NCI-H748 treated with DMSO at 0.1 percent for 48 hours (cell line): ENCODE measurements at places on chromosomes 16 and 17.

DNA sequence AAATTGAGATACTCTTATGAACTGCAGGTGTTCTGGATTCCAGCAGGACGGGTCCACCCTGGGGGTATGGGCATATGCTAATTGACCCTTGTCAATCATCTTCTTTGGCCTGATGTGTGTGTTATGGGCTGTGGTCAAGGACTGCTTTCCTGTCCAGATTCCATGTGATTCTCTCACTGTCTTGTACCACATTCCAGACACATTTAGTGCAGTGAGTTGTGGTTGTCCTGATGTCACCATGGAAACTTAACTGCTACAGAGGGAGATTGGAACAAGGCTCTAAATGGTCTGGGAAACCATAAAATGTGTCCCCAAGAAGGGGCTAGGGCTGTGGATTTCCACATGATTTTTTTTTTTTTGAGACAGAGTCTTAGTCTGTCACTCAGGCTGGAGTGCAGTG is 367.4 kb downstream of the UTP18 start:
- DNase-seq = no peak

GRCh38 chr17:3510090-3510489 is 34.3 kb downstream of the ASPA start:
- no peak for DNase-seq

GRCh38 chr16:35252356-35252936 is 1793.0 kb downstream of the TP53TG3F start:
- no peak for DNase-seq

DNA sequence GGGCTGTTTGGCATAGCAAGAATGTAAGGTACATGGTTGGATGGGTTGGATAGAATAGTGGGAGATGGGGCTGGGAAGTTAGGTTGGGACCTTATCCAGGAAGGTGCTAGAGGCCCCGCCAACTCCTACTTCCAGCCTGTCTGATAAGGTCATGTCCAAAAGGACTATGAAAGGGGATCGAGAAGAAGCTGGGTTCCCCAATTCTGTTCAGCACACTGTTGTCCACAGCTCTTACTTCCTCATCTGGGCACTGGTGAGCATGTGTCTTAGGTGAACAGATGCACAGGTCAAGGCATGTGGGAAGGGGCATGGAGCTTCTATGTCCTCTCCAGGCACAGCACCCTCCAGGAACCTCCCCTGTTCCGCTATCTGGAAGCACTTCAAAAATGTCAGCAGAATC is 5.6 kb upstream of the ULK2 start:
- DNase-seq = no peak

- no peak for DNase-seq
Observed at GRCh38 chr17:78737332-78737731, 44.7 kb downstream of the CYTH1 start.

- DNase-seq = no peak
Observed at GRCh38 chr17:65542610-65543009, 18.8 kb downstream of the AXIN2 start.

- peak; percentile 42 for DNase-seq
Observed at GRCh38 chr16:73670836-73671820, 623.2 kb upstream of the ZFHX3 start.

- DNase-seq = no peak
Observed at GRCh38 chr16:21523411-21524067, 75.8 kb upstream of the METTL9 start.

- DNase-seq = peak; percentile 19
Observed at GRCh38 chr16:58336332-58337089, 41.7 kb upstream of the PRSS54 start.

- no peak for DNase-seq
Observed at GRCh38 chr17:16027708-16028584, 28.3 kb downstream of the TTC19 start.

- DNase-seq = no peak
Observed at GRCh38 chr17:27224526-27225315, 69.2 kb upstream of the WSB1 start.

GRCh38 chr17:12744298-12744697 is 45.0 kb upstream of the ARHGAP44 start:
- DNase-seq = no peak

GRCh38 chr17:31490019-31490650 is 98.7 kb downstream of the RAB11FIP4 start:
- DNase-seq = no peak

GRCh38 chr16:66144641-66145040 is 221.8 kb upstream of the CDH5 start:
- no peak for DNase-seq

GRCh38 chr16:81575307-81575706 is 130.7 kb downstream of the CMIP start:
- no peak for DNase-seq

DNA sequence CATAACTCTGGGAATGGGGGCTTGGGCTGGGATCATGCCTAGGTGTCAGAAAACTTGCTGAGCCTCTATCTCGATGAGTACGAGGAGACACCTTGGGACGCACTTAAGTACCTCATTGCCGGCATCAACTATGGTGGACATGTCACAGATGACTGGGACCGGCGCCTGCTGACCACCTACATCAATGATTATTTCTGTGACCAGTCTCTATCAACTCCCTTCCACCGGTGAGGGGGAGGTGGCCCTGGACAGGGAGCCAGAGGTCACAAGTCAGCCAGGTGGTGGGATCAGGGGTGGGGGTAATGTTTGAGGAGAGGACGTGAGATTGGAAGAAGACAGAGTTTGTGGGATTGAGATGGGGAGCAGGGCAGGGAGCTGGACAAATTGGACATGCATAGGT is 3.4 kb upstream of the KDM6B start:
- DNase-seq = no peak

GRCh38 chr17:77755410-77755963 is 203.0 kb upstream of the TNRC6C start:
- DNase-seq = no peak

- DNase-seq = no peak
Observed at GRCh38 chr17:78884148-78884825, 18.7 kb downstream of the CEP295NL start.

- peak; percentile 21 for DNase-seq
Observed at GRCh38 chr17:69480245-69480644, 65.7 kb downstream of the MAP2K6 start.

GRCh38 chr17:64278614-64279013 is 15.6 kb upstream of the TEX2 start:
- DNase-seq = no peak

- DNase-seq = no peak
Observed at GRCh38 chr16:57357330-57358085, 1.1 kb upstream of the CCL22 start.

GRCh38 chr17:67443931-67444595 is 67.0 kb downstream of the PITPNC1 start:
- no peak for DNase-seq

- DNase-seq = no peak
Observed at GRCh38 chr16:15739950-15740349, 89.9 kb downstream of the NDE1 start.

- DNase-seq = no peak
Observed at GRCh38 chr17:33974276-33974675, 280.8 kb upstream of the CCL2 start.

DNA sequence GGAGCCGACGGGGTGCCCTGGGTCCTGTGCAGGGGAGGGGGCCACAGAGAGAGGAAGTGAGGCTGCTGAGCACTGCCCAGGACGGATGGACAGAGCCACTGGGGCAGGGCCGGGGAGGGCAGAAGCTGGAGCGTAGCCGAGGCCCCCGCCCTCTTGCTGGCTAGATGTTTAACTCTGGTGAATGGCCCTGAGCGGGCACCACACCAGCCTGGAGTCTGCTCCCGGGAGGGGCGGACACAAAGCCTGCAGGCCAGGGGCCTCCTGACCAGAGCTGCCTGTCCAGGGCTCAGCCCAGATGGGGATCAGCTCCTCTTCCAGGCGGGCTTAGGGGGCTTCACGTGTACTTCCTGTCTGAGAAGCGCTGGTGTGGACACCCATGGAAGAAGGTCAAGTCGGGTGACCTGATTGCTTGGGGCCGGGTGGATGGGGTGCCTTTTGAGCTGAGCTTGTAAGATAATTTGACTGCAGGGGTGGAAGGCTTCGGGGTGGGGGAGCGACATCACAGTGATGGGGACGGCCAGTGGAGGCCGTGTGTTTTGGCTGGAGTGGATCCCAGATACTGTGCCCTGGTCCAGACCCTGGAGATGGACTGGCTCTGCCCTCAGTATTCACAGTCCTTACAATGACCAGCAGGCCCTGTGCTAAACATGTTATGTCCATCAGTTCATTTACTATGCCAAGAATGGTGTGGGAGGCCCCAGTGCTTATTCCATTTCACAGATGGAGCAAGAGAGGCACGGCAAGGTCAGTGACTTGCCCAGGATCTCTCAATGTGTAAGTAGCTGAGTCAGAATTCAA is 33.7 kb upstream of the CIBAR2 start:
- DNase-seq = no peak

DNA sequence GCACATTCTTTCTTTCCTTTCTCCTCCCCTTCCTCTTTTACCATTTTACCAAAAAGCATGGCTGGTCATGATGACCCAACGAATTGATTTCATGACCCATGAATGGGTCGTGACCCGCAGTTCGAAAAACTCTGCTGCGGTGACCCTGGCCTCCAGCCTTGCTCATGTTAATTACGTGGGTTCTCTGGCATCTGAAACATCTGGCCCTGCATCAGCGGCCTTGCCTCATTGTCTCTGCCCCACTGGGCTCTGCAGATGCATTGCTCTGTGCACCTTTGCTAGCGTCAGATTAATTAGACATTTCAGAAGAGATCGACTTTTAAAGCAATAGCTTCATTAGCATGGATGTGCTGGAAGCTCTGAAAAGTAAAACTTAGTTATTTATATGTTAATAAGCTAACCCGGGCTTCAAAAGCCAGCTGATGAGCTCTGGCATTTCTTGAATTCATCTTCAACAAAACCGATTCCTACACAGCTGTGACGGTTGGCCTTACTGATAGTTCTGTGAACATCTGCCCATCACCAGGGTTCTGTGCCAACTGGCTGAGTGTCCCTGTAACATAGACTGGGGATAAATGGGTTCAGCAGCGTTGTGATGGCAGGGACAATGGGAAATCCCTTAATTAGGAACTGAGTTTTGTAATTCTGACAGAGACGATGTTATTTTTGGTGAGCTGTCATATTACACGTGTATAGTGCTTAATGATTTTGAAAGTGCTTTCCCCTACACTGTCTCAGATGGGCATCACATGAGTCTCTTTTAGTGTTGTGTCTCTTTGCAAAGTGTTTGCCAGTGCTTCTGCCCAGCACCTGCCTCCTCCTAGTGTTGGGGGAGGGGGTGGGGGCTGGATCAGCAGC is 225.9 kb upstream of the EEF2KMT start:
- no peak for DNase-seq

DNA sequence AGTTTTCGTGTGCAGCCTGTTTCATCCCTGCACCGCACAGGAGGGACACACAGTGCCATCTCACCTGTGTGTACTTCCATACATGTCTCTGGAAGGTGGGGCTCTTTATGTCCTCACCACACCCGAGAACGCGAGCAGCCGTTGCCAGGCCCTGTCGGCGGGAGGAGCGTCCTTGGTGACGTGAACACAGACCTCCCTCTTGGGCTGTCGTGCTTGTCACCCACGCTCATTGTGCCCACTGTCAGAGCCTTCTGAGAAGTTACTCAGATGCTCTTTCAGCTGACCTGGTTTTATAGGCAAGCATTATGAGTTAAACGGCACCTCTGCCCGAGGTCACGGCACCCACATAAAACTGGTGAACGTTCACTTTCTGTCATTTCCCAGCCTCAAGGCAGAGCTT is 40.2 kb downstream of the ZNF750 start:
- no peak for DNase-seq

DNA sequence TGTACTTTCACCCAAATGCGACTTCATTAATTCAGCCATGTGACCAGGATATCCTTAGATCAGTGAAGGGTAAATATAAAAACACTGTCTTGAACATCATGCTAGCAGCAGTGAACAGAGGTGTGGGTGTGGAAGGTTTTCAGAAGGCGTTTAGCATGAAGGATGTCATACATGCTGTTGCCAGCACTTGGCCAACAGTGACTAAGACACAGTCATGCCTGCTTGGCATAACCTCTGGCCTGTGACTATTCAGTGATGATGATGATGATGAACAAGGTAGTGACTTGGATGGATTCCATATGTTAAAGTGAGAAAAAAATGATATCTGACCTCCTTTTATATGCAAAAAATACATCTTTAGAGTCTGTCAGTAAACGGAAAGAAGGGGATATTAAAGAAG is 97.9 kb downstream of the MAP2K4 start:
- DNase-seq = no peak

DNA sequence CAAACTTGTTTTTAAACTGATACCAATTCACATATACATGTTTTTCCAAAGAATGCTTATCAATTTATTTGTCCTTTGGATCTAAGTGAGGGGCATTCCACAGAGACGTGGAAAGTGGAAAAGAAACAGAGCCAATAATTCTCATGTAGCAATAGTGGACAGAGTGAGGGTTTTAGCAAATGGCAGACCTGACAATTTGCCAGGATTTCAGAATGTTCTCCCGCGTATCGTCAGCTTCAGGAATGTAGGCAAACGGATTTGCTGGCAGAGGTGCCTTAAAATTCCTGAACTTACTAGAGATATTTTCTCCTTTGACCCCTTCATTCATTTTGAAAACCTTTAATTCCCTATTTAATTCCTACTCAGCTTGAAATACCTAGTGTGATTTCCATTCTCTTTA is 193.4 kb upstream of the CPHXL start:
- no peak for DNase-seq

DNA sequence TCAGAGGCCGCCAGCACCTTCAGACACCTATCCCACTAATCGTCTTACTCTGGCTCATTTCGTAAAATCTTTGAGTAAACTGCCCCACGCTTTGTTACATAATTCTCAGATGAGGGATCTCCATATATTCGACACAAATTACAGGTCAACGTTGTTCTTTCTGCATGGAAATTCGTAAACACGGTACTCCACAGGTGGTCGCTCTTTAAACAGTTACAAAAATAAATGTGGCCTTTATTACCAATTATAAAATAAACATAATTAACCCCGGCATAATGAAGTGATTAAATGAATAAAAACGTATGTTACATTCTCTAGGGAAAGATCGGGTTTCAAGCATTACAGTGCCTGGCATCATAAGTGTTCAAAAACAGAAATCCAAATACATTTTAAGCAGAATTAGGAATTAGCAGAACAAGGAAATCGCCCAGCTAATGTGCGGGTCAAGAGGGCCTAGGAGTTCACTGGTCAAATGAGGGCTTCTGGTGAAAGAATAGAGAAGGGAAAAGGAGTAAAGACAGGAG is 943 bp upstream of the PIP4K2B start:
- no peak for DNase-seq

GRCh38 chr16:50193594-50193993 is 40.5 kb downstream of the TENT4B start:
- no peak for DNase-seq

DNA sequence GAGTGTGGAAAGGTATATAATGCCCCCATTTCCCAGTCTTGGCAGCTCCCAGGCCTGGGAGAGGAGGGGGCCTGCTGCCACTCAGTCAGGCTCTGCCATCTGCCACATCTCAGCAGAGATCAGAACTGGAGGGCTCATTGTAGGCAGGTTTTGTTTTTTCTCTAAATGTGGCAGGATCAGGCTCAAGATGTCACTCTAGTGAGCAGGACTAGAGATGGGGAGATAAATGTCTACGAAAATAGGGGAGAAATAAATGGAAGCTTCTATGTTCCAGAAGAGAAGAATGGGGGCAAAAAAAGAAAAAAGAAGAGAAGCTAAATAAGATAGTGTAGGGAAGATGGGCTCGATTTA is 13.9 kb downstream of the NXPH3 start:
- DNase-seq = no peak
